ENCODE measurements at places on chromosomes 6 and 20.

- DNase-seq, result peak; percentile 72
Measured at GRCh38 chr6:16318538-16318937, 80.2 kb downstream of the GMPR start.

GRCh38 chr6:43884652-43885022, 114.6 kb downstream of the VEGFA start:
- peak; percentile 31 for DNase-seq

DNA sequence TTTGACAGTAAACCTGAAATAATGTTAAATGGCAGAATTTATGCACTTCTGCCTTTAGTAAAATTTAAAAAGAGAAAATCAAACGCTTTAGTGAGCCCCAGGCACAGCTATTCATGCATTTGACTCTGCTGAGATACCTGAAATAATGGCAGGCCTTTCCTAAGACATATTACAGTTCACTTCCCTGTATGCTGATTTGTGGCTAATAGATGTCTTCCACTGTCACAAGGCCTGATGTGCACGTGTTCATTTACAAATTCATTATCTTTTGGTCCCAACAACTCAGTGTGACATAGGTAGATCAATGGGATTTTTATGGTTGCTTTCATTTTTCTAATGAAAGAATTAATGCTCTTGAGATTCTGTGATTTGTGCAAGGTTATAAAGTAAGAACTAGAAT, 449.7 kb upstream of the RGS17 start:
- DNase-seq, result no peak

- DNase-seq, result no peak
Measured at GRCh38 chr20:58990651-58991445, 9.8 kb downstream of the NELFCD start.

DNA sequence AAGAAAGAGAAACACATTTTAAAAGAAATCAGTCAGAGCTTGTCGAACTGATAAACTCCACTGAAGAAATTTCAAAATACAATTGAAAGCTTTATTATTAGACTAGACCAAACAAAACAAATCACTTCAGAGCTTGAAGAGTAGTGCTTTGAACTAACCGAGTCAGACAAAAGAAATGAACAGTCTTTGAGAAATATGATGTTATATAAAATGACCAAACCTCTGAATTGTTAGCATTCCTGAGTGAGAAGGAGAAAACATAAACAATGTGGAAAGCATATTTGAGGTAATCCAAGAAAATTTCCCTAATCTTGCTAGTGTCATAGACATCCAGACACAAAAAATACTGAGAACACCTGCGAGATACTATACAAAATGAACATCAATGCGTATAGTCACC, 13.2 kb upstream of the CST4 start:
- DNase-seq, result no peak

DNA sequence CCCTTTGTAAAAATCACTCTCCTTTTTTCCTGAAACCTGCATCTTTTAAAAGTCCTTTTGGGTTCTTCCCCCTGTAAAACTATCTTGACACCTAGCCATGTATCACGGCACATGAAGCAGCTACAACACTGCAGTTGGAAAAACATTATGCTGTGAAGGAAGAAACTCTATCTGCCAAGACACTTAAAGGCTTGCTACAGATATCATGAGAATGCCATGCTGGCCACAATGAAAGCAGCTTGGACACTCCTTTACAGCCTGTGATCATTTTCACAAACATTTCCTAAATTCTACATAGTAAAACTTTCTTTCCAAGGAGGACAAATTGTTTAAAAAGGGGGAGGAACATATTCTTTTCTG, 31.8 kb downstream of the CNKSR3 start:
- DNase-seq, result no peak

- no peak for DNase-seq
Measured at GRCh38 chr20:46212876-46213275, 94.8 kb downstream of the CD40 start.

GRCh38 chr20:59124296-59125029, 39.2 kb upstream of the ZNF831 start:
- DNase-seq, result no peak

DNA sequence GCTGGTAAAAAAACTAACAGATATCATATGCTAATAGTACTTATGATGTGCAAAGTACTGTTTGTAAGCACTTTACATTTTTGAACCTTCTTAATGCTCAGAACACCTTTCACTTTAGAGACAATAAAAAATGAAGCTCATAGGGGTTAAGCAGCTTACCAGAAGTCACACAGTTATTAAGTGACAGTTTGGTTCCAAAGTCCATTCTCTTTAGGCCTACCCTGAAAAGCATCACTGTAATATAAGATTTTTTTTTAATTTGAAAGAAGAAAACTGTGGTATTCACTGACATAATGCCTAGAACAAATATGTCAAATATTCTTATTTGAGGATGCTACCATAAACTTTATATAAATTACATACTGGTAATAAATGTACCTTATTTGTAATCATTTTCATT, 127.6 kb upstream of the RUNX2 start:
- DNase-seq, result no peak

GRCh38 chr6:84329077-84329476, 101.6 kb upstream of the CEP162 start:
- no peak for DNase-seq

GRCh38 chr6:39882531-39882899, 51.7 kb downstream of the MOCS1 start:
- peak; percentile 62 for DNase-seq

- no peak for DNase-seq
Measured at GRCh38 chr6:101539510-101540245, 146.2 kb downstream of the GRIK2 start.

- DNase-seq, result no peak
Measured at GRCh38 chr6:39137245-39137644, 22.3 kb upstream of the SAYSD1 start.

DNA sequence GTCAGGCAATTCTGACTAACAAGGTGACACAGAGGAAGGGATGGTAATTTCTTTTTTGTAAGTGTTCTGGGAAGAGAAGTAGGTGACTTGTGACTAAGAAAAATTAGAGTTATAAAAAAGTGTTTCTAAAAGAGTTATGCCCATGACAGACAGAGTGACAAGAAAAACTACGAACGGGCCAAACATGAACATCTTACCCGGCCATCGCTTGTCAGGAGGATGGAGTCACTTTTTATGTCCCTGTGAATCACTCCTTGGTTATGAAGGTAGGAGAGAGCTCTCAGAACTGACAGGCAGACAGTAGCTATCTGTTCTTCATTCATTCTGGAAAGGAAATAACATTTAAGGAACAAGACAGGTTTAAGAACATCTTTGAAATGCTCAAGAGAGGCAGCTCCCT, 43.0 kb downstream of the LAMP5 start:
- DNase-seq, result no peak

GRCh38 chr20:62792940-62793756, 3.1 kb upstream of the MRGBP start:
- DNase-seq, result no peak

GRCh38 chr6:153947808-153948447, 91.1 kb upstream of the OPRM1 start:
- DNase-seq, result peak; percentile 18

- DNase-seq, result no peak
Measured at GRCh38 chr6:12169377-12169776, 120.8 kb upstream of the EDN1 start.

GRCh38 chr6:32047084-32047478, 8.9 kb downstream of the CYP21A2 start:
- no peak for DNase-seq

DNA sequence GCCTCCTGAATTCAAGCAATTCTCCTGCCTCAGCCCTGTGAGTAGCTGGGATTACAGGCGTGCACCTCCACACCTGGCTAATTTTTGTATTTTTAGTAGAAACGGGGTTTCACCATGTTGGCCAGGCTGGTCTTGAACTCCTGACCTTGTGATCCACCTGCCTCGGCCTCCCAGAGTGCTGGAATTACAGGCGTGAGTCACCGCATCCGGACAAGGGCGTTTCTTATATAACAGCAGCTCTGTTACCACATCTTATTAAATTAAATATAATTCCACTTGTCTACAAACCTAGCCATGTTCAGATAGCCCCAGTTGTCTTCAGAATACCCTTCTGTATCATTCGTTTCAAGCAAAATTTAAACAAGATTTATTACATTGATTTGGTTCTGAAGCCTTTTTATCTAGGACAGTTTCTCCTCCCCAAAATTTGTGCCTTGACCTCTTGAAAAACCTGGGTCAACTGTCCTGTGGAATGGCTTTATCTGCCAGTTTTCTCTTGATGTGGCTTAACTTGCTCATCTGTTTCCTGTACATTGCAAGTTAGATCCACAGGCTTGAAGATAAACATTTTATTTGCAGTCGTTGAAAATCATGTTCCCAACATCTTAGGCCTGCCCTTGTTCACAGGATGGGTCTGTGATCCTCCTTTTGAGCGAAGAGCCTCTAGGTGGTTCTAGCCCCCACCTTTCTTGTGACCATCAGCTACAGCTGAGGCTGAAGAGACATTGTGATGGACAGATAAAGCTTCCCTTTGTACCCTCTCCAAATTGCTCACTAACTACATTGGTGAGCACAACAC, 132.2 kb downstream of the ARID1B start:
- DNase-seq, result no peak

DNA sequence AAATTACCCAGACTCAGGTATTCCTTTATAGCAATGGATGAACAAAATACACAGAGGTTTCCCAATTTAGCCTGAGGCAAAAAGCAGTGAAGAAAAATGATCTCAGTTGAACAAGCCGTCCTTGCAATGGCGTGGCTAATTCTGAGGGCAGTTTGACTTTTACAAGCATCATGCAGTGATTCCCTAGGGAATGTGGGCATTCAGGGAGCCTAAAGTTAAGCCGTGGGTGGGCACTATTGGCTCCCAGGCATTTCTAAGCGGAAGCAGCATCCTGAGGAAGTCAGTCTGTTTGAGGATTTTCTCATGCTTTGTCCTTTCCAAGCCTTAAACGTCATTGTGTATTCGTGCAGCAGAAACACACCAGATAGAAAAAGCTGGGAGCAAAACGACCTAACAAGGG, 133.9 kb downstream of the MYLK4 start:
- DNase-seq, result no peak

DNA sequence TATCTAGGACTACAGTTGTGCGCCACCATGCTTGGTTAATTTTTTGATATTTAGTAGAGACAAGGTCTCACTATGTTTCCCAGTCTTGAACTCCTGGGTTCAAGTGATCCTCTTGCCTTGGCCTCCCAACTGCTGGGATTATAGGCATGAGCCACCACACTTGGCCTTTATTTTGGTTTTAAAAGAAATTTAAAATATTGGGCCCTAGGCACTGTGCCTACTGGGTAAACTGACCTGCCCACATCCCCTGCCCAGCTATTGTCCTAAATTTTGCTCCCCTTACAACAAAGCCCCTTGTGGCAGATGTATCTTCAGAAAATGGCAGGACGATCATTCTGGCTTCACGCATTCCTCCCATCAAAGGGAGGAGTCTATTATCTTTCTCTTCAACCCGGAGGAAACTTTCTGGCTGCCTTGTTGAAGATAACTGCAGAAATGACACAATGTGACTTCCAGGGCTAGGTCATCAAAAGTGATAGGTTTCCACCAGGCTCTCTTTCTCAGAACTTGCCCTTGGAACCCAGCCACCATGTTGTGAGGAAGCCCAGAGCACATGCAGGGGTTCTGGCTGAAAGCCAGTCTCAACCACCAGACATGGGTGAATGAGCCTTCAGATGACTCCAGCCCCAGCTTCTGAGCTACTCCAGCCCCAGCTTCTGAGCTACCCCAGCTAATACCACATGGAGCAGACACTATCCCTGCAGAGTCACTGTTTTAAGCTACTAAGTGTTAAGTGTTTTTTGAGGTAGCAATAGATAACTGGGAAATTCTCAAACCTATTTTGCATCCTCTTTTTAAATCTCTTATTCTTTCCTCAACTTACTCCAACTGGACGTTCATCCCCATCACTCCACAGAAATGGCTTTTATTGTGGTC, 4.6 kb upstream of the GUCA1B start:
- DNase-seq, result no peak

DNA sequence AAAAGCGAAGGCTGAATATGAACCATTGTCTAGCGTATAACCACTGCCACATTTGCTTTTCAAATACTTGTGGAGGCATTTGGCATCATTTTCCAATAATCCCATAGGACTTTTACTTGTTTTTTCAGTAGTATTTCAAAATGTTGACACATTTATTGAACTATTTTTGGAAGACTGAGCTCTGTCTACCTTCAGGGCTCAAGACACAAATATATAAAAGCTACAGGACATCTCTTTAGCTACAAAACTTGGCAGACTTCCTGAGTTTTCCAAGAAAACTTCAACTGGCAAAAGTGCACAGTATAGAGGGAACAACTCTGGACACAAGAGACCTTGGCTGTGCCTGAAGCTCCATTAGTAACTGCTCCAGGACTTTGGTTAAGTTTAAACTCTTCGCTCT, 13.4 kb downstream of the EPB41L2 start:
- DNase-seq, result no peak

GRCh38 chr6:120320481-120321162, 971.1 kb upstream of the MAN1A1 start:
- no peak for DNase-seq

DNA sequence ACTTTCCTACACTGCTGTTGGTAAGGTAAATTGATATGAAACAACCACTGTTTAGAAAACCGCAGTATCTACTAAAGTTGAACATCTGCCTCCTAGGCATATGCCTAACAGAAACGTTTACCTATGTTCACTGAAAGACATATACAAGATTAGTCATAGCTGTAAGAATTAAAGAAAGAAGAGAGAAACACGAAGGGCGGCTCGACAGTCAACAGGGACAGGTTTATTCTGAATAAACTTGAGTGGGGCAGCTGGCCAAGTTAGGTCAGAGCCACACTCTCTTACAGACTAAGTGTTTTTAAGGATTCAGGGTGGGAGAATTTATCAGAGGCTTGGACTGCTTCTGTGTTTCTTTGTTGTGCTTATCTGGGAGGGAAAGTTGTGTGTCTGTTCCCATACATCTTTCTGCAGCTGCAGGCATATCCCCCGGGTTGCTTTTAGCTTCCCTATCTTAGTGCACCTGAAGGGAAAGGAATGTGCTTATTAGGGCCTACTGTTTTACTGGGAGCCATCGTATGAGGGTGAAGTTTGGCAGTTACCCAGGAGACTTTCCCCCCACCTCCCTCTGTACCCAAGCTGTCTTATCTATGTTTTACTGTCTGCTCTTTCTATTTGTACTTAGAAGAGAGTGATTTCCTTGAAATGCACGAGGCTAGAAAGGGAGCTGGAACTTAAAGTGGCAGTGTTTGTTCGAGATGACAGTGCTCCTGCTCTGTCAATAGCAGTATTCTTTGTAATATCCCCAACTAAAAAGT, 20.4 kb downstream of the PROCR start:
- DNase-seq, result no peak

DNA sequence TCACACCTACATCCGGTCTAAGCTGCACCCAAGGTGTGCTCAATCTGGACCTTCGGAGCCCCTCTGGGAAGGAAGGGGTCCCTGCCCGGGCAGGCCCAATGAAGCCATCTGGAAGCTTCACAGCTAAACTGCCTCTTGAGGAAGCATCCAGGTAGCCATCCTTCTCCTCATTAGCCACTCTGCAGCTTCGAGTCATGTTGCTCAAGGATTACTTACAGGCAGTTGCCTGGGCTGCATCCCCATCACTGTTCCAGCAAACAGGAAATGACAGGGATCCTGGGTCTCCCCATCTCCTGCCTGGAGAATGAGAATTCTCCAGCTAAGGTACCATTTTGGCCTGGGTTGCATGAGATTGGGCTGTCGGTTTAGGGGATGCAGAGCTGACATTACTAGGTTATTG, 91.7 kb downstream of the ERMARD start:
- no peak for DNase-seq

GRCh38 chr6:215335-216034, 76.8 kb upstream of the DUSP22 start:
- DNase-seq, result no peak
